Colonic mucosa (tissue), 4 donors: ENCODE measurements at places on chromosomes 7 and 10.

DNA sequence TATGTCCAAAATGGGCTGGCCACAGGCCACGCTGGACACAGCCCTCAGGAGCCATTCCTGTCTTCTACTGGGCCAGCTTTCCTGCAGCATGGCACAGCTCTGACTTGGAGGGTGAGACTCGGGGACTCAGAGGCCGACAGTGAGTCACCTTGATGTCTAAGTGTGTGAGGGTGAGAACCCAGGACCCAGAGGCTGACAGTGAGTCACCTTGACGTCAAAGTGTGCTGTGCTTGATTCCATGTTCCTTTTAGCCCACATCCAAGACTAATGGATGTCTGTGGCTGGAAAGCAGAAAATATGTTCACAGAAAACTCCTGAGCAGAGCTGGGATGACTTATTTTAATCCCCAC is 6.0 kb upstream of the FAM170B start:
- DNase-seq, result no peak

- no peak for DNase-seq
These were observed 26.9 kb downstream of the PAXIP1 start for GRCh38 chr7:154975984-154976383.

DNA sequence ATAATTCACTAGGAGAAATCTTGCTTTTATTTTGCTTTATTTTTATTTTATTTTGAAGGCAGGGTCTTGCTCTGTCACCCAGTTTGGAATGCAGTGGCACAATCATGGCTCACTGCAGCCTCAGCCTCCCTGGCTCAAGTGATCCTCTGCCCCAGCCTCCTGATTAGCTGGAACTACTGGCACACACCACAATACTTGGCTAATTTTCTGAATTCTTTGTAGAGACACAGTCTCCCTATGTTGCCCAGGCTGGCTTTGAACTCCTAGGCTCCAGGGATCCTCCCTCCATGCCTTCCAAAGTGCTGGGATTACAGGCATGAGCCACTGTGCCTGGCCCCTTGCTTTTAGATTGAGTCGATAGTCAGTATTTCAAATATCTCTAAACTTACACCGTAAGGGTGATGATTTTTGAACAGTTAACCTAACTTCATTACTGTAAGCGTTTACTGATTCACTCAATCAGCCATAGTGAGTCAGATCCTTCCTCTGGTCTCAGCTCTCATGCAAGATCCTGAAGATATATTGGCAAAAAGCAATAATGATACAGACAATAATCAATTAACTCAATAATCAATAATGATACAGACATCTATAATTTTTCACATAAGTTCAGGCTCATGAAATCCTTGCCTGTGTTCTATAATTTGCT is 239.5 kb downstream of the KIAA1217 start:
- no peak for DNase-seq

DNA sequence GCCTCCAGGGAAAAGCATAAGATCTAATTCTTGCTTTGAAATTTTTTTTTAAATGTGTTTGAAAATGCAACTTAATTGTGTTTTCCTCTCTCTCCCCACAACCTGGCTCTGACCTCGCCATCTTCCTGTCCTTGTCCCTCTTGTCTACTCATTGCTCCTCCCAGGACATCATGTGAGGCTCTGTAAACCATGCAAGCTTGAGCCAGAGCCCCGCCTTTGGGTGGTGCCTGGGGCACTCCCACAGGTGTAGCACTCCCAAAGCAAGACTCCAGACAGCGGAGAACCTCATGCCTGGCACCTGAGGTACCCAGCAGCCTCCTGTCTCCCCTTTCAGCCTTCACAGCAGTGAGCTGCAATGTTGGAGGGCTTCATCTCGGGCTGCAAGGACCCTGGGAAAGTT is 9.8 kb upstream of the CDHR1 start:
- peak; percentile 89 for DNase-seq

GRCh38 chr7:35026150-35026549 is 11.1 kb downstream of the DPY19L1 start:
- DNase-seq, result no peak
